NCI-H1092 treated with DMSO at 0.1 percent for 48 hours (cell line): ENCODE measurements at places on chromosomes 12 and 14.

DNA sequence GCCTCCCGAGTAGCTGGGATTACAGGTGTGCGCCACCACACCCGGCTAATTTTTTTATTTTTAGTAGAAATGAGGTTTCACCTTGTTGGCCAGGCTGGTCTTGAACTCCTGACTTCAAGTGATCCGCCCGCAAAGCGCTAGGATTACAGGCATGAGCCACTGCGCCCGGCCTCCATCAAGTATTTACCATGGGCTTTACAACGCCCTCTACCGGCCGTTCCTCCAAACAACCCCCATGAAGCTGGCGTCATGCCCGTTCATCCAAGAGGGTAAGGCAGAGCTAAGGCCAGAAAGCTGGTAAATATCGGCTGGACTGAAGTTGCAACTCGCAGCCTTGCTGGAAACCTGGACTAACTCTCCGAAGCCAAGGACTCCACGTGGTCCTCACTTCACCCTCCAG is 41.6 kb downstream of the RNF34 start:
- no peak for DNase-seq

DNA sequence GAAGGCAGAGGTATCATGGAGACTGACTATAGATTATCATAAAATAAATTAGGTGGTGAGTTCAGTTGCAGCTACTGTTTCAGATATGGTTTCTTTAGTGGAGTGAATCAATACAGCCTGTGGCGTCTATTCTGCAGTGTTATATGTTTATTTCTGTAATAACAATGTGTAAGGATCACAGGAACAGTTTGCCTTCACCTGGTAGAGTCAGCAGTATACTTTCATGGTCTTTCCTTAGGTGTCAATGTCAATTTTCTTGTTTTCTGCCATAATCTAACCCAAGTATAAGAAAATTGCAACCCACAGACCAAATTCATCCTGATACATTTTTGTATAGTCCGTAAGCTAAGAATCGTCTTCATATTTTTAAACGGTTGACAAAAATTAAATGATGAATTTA is 140.4 kb upstream of the ATF7IP start:
- no peak for DNase-seq

GRCh38 chr12:104303538-104304151 is at the start of gene EID3:
TSS of gene EID3 (plus strand) at chr12:104303739. CDS start at chr12:104303935, 196 bp downstream.
- no peak for DNase-seq

- DNase-seq = no peak
Measured at GRCh38 chr14:61553730-61554641, 141.3 kb upstream of the HIF1A start.
